ENCODE measurements at places on chromosomes 1 and 21.

GRCh38 chr21:41956926-41957729 lies 3.3 kb upstream of the C2CD2 start:
- DNase-seq: peak; percentile 64

DNA sequence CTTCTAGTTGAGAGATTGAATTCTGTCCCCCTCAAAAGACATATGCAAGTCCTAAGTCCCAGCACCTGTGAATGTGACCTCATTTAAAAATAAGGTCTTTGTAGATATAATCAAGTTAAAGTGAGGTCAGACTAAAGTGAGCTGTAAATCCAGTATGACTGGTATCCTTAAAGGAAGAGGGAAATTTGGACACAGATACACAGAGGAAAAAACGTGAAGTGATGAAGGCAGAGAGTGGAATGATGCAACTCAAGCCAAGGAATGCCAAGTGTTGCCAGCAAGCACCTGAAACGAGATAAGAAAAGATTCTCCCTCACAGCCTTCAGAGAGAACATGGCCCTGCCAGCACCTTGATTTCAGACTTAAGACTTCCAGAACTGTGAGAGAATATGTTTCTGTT lies 444.7 kb upstream of the VAMP3 start:
- no peak for DNase-seq

- no peak for DNase-seq
These were observed 2.3 kb upstream of the OPTC start for GRCh38 chr1:203491664-203492063.

- no peak for DNase-seq
These were observed 192.2 kb downstream of the ROR1 start for GRCh38 chr1:63966016-63966415.

GRCh38 chr21:34826836-34827235 lies 158.0 kb downstream of the CLIC6 start:
- no peak for DNase-seq

GRCh38 chr1:18583326-18583941 lies 47.2 kb upstream of the PAX7 start:
- peak; percentile 5 for DNase-seq

DNA sequence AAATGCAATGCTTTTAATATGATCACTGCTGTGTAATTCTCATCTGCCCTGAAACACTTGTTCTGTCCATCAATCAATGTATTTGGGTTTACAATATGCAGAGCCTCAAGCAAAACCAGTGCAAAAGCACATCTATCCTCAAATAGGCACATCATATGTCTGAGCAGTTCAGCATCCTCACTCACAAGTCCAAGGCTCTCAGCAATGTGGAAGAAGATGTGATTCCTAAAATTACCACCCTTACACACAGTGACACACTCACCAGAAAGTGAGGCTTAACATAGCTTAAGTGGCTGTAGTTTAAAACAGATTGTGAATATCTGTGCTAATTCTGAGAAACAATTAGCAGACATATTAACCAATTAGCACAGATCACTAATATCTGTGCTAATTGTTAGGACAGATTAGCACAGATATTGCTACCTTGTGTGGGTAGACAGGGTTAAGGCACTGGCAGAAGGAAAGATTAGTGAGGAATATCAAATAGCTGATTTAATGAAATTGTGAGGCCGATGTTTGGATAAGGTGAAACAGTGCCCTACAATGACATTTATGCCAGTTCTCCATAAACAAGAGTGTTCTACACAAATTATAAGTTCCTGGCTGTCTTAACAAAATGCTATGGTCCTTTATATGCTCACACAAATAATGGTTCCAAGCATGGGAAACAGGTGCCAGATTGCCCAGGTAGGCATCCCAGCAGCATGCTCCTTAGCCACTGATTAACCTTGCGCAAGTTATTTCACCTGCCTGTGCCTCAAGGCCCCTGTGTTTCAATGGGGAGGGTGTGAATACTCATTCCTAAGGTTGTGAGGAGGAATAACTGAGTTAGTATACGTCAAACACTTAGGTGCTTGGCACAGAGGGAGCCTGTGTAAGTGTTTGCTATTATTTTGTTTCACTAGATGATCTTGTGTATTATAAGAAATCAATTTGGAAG lies 41.7 kb downstream of the MRPL39 start:
- no peak for DNase-seq

DNA sequence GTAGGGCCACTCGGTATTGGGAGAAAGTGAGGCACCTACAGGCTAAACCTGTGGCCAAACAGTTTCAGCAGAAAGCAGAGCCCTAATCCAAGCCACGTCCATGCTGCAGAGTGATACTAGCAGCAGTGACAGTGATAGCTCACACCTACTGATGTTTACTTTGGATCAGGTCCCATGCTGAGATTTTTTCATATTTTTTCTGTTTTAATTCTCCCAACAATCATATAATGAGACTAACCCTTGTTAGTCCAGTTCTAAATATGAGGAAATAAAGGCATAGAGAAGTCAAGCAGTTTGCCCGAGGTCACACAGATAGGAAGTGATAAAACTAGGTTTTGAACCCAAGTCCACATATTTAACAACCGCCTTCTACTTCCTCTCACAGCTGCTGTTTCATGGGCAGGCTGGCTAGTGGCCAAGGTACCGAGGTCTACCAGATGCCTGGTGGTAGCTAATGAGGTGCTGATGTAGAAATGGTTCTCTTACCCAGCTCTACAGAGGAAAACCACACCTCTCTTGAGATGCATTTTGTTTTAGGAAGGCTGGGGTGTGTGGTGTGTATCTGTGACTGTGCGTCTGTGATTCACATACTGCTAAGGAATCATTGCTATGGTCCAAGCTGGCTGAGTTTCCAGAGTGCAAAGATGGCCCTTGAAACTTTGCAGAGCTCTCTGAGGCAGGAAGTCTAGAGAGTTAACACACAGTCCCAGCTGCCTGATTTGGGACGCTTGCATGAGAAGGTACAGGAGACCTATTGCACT lies 80.3 kb upstream of the ARTN start:
- DNase-seq: peak; percentile 90

DNA sequence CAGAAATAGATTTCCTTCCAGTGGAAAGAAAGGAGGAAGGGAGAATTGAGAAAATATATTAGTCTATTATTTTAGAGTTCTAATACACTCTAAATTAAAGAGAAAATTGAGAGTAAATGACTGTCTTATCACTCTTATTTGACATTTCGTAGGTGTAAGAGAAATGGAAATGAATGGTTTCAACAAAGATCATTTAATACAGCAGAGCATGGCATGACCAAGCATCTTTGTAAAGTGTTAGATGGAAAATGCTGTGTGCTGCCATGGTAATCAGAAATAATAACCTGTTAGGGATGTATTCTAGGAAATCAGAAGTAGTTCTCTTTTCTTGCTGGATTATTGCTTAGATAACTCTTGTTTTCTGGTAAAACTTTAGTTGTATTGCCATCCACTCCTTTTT lies 90.9 kb downstream of the GIPC2 start:
- DNase-seq: no peak

GRCh38 chr1:97174039-97174704 lies 452.6 kb downstream of the PTBP2 start:
- peak; percentile 11 for DNase-seq

DNA sequence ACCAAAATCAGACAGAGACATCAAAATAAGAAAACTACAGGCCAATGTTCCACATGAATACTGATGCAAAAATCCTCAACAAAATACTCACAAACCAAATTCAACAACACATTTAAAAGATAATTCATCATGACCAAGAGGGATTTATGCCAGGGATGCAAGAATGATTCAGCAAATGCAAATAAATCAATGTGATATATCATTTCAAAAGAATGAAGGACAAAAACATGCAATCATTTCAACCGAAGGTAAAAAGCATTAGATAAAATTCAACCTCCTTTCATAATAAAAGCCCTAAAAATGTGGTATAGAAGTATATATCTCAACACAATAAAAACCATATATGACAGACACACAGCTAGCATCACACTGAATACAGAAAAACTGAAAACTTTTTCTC lies 81.5 kb upstream of the LYPLAL1 start:
- DNase-seq: peak; percentile 75

DNA sequence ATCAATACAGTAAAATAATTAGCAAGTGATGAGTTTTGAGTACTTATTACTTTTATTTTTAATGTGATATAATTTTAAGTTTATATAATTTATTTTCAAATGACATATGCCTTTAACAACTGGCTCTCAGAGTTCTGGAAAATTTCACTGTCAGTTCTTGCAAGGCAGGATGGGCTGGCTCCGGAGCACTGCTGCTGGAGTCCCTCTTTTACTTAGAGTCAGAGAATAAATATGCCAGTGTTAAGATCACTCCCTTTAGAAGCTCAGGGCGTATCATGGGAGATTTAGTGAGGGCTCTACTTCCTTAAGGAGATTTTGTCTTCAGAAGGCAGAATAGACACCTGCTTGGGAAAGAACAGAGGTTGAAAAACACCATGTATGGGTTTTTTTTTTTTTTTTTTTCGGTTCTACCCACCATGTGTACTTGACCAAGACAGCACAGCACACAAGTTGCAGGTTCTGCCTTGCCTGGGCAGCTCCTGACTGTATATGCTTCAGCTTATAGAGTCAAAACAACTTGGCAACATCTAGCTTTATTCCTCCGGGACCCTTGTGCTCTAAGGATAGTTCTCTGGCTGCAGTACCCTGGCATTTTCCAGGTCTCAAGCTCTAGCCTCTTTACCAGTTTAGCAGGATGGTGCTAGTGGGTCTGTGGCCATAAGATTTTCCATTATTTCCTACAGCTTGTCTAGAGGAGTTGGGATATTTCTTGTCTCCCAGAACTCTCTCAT lies 29.7 kb upstream of the FMOD start:
- DNase-seq: no peak

DNA sequence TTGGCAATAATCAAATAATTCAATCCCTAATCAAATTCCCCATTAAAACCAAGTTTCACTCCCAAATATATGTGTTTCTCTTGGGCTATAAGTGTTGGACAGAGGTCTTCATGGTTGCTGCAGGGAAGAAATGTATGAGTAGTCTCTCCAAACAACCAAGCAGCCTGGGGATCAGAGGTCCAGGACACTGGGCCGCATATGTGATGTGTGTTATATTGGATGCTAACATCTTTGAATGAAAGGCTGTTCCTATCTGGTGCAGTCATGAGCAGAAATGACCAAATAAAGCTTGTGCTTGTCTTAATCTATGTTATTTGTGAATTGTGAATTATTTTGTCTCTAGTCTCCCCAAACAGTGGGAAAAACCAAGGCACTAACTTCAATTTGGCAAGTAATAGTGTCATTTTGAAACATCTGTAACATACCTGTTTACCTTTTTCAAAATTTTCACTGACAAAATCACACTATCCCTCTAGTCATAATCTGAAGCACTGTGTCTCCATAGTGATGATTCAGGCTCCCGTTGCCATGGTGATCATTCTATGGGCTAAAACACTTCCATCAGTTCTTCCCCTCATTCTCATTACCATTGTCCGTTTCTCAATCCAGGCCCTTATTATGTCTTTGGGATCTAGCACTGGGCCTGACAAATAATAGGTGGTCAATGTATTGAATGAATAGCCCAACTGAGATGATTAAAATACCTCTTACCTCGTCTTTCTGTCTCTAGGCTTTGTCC lies 12.5 kb upstream of the TADA1 start:
- no peak for DNase-seq

DNA sequence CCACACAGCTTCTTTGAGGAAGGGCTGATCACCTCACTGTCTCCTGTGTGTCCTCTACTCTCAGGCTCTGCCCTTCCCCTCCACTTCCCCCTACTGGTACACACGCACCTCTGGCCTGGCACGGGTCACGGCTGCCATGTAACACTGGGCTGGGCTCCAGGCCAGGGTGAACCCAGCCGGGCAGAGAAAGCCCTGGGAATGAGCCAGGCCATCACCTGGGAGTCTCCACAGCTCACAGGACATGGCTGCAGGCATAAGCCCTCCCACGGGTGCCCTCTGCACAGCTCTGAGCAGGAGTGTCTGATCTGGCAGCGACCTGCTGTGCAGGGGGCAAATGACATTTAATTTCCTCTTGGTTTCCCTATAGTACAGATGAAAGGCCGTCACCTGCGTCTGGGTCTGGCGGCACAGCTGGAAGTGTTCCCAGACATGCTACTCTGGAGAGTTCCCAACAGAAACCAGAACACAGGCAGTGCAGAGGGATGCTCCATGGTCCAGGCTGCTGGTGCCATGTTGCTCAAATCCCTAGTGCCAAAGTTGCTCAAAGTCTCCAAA lies 61.2 kb downstream of the ERI3 start:
- no peak for DNase-seq

GRCh38 chr1:6224718-6225117 lies 11.0 kb downstream of the ICMT start:
- DNase-seq: no peak

DNA sequence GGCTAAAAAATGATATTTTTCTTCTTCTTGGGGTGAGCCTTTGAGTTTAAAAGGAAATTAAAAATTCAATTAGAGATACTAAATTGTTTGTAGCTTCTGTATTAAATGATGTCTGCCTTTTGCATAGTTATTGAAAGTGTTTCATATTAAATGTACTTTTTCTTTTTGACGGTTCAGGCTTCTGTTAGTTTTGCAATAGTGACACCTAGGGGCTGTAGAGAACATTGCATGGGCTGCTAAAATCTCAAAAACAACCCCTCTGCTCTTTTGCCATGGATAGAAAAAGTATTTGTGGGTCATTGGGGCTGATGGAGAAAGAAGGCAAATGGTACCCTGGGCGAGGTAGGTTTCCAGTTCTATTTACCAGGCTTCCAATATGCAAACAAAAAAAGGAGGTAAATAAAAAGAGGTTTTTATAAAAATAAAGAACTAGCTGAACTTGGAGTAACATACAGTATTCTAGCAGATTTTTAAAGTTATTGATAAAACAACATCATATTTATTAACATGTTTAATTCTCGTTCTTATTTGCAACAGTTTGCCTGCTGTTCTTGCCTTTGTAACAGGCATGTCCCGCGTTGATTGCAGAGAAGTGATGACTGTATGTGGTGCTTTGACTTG lies 115.4 kb upstream of the HOOK1 start:
- peak; percentile 75 for DNase-seq

DNA sequence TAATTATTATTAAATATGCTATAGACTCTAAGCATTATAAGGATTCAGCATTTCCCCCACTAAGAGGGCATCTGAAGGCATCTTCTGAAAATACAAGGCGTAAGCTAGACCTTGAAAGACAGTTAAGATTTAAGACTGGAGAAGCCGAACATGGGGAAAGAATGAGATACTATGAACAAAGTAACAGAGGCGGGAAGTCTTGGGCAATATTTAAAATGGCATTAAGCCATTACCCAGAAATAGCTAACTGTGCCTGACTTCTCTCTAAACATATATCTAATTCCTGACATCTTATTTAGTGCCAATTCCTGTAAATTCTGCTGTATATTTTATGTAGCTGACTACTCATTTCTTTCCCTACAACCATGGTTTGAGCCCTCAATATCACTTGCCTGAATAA lies 20.9 kb downstream of the DPH5 start:
- DNase-seq: peak; percentile 67

DNA sequence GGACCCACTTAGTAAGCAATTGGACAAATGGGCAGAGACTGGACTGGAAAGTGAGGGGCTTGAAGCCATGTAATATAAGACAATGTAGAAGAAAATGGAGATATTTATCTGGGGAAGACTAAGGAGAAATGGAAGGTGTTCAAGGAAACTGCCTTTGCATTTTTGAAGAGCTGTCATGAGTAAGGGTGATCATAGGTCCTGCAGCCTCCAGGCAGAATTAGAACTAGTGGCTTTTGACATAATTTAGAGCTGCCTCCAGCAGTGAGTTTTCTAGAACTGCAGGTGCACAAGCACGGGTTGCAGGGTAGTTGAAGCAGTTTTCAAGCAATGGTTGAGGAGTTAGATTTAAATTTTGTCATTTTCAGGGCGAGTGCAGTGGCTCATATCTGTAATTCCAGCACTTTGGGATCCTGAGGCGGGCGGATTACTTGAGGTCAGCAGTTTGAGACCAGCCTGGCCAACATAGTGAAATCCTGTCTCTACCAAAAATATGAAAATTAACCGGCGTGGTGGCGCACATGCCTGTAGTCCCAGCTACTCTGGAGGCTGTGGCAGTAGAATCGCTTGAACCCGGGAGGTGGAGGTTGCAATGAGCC lies 3.7 kb upstream of the CDC14A start:
- DNase-seq: no peak
